ENCODE measurements at places on chromosomes 4 and X.

GRCh38 chr4:13546142-13546940 lies 2.0 kb upstream of the NKX3-2 start:
- DNase-seq, result no peak

GRCh38 chrX:12950851-12951594 lies 23.9 kb upstream of the TMSB4X start:
- no peak for DNase-seq

- peak; percentile 6 for DNase-seq
Observed at GRCh38 chr4:36006226-36006625, 238.1 kb downstream of the ARAP2 start.

- DNase-seq, result no peak
Observed at GRCh38 chr4:6380746-6381410, 91.5 kb downstream of the PPP2R2C start.

GRCh38 chr4:111483375-111484169 lies 661.7 kb upstream of the FAM241A start:
- no peak for DNase-seq

DNA sequence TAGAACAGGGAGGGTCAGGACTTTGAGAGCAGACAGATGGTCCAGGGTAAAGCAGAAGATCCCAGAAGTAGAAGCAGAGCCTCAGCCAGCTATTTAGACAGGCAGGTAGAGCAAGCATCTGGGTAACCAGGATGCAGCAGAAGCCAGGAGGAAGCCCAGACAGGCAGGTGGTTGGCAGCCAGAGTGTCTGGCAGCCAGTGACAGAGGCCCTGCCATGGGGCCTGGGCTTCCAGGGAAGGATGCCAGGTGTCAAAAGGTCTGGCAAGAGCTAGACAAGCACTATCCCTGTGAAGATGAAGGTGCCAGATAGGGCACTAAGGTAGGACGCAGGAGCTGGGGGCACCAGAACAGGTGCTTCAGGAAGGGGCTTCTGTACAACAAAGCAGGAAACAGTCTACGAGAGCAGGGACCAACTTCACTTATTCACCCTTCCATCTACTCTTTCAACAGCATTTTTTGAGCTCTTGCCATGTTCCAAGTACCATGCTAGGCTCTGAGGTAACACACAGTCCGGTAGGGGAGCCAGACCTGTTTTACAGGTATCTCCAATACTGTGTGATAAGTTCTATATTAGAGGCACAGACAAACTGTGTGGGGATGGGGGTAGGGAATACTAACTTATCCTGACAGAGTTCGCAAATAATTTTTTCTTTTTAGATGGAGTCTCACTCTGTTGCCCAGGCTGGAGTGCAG lies 38.1 kb upstream of the GJB1 start:
- DNase-seq, result no peak

GRCh38 chr4:90126805-90127204 lies 389 bp upstream of the CCSER1 start:
- DNase-seq, result peak; percentile 2

GRCh38 chr4:174707051-174707676 lies 121.9 kb downstream of the GLRA3 start:
- DNase-seq, result no peak

GRCh38 chrX:123358457-123358856 lies 174.4 kb downstream of the GRIA3 start:
- no peak for DNase-seq

GRCh38 chr4:118879409-118879808 lies 9.2 kb upstream of the SYNPO2 start:
- DNase-seq, result no peak
